ENCODE measurements at places on chromosomes 2 and 18. TPM values are rescaled to one million over a fixed set of nuclear protein-coding genes. Genes with fewer than 3 reads are reported as not detected.
A peak's percentile ranks its signal among the peaks of the same experiment; 100 is the strongest.

GRCh38 chr18:57002627-57003026 is 144.3 kb upstream of the BOD1L2 start:
- no peak overlapping the region for H3K4me3 ChIP-seq
- H3K27ac ChIP-seq: no peak overlapping the region
- no peak for DNase-seq
- no peaks in the 10 kb centered on the region for H3K27me3 ChIP-seq
- no peaks in the 10 kb centered on the region for H3K4me1 ChIP-seq

The GNLY gene
- 4.8 TPM for total RNA-seq

- H3K27ac ChIP-seq: no peak overlapping the region
- no peaks in the 10 kb centered on the region for H3K36me3 ChIP-seq
- no peak for DNase-seq
- no peaks in the 10 kb centered on the region for H3K27me3 ChIP-seq
- H3K4me1 ChIP-seq: no peaks in the 10 kb centered on the region
These were observed 138.6 kb upstream of the NCK2 start for GRCh38 chr2:105606081-105606480.

- no peaks in the 10 kb centered on the region for H3K27me3 ChIP-seq
- no peak overlapping the region for H3K27ac ChIP-seq
- H3K4me3 ChIP-seq: no peak overlapping the region
- no peaks in the 10 kb centered on the region for H3K4me1 ChIP-seq
- no peak for DNase-seq
These were observed 22.9 kb downstream of the COLEC12 start for GRCh38 chr18:477565-477964.

- peaks cover 13% of the 10 kb centered on the region for H3K4me1 ChIP-seq
- H3K4me3 ChIP-seq: no peak overlapping the region
- H3K36me3 ChIP-seq: no peaks in the 10 kb centered on the region
- H3K27me3 ChIP-seq: no peaks in the 10 kb centered on the region
These were observed 5.2 kb downstream of the ASIC4 start for GRCh38 chr2:219519526-219519916.

DNA sequence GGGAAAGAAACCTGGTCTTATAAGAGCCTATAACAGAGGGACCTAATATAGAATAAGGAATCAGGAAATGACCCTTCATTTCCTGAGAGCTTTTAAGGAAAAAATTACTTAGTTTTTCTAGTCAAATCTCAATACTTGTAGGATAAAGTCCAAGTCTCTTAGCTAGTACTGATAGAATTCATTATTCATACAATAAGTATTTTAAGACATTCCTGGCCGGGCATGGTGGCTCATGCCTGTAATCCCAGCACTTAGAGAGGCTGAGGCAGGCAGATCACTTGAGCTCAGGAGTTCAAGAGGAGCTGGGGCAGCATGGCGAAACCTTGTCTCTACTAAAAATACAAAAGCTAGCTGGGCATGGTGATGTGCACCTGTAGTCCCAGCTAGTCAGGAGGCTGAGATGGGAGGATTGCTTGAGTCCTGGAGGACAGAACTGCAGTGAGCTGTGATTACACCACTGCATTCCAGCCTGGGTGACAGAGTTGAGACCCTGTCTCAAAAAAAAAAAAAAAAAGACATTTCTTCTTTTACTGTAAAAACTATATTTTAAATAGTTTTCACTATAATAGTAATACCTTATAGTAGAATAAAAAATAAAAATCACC is 3.2 kb downstream of the RAB3GAP1 start:
- H3K36me3 ChIP-seq: no peaks in the 10 kb centered on the region
- peaks cover 4% of the 10 kb centered on the region for H3K4me1 ChIP-seq
- DNase-seq: no peak
- no peak overlapping the region for H3K27ac ChIP-seq

DNA sequence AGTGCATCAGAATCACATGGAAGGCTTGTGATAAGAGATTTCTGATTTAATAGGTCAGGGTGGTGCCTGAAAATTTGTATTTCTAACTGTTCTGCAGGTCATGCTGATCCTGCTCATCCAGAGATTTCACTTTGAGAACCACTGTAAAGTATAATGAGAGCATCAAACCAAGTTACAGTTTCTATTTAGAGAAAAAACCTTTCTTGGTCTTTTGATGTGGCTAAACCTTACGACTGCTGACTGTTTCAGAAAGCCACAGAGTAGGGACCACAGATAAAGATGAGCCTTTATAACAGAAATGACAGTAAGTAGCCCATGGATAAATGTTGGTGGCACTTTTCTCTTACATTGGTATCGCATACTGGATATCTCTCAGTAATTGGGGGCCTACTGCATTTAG is 109.4 kb upstream of the FANCL start:
- no peak for DNase-seq
- no peak overlapping the region for H3K27ac ChIP-seq
- H3K4me3 ChIP-seq: no peak overlapping the region
- no peaks in the 10 kb centered on the region for H3K36me3 ChIP-seq
- no peaks in the 10 kb centered on the region for H3K27me3 ChIP-seq

GRCh38 chr2:178213991-178214390 is 19.7 kb downstream of the OSBPL6 start:
- H3K4me3 ChIP-seq: no peak overlapping the region
- no peaks in the 10 kb centered on the region for H3K4me1 ChIP-seq
- no peaks in the 10 kb centered on the region for H3K36me3 ChIP-seq
- no peak for DNase-seq
- H3K27ac ChIP-seq: no peak overlapping the region

The KCNE4 gene
- 38.4 TPM for total RNA-seq

- H3K27ac ChIP-seq: no peak overlapping the region
- H3K4me3 ChIP-seq: no peak overlapping the region
- H3K36me3 ChIP-seq: no peaks in the 10 kb centered on the region
- no peaks in the 10 kb centered on the region for H3K4me1 ChIP-seq
- H3K27me3 ChIP-seq: no peaks in the 10 kb centered on the region
These were observed 8.9 kb upstream of the THUMPD2 start for GRCh38 chr2:39787950-39788349.

The POLR1A gene
- total RNA-seq: 11.3 TPM

The PLGLB2 gene
- 0.26 TPM for total RNA-seq

DNA sequence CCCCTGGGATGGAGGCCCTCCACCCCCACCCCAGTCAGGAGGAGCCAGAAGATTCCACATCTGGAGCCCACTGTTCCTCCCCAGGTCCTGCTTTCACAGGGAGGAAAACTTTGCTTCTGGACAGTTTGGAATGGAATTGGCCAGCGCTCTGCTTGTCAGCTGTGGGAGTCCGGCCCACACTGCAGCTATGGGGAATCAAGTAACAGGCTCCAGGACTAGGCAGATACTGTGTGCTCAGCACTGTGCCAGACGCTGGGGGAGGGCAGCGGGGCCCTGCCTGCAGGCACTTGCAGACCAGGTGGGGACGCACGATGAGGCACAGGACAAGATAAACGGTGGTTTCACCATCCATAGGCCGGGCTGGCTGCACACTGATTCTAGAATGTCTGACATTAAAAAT is 114.0 kb downstream of the STPG4 start:
- H3K4me1 ChIP-seq: peaks cover 16% of the 10 kb centered on the region
- no peaks in the 10 kb centered on the region for H3K27me3 ChIP-seq
- no peaks in the 10 kb centered on the region for H3K36me3 ChIP-seq
- no peak for DNase-seq
- no peak overlapping the region for H3K4me3 ChIP-seq

DNA sequence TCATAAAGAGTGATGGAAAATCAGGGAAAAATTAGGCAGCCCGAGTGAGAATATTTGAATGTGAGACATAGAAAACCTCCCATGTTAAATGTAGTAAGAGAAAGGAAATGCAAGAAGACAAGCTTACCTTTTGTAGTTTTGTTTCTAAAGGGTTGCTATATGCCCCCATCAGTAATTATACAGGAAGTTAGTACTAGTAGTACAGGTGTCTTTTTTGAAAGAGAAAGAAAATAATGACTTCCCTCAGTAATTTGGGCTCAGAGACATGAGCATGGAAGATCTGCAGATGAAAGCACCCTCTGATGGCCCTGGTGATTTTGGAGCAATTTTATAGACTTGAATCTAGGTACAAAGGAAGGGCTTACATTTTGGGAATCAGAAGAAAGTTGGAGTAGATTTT is 80.8 kb downstream of the RHBDD1 start:
- no peaks in the 10 kb centered on the region for H3K4me1 ChIP-seq
- no peak overlapping the region for H3K4me3 ChIP-seq
- no peaks in the 10 kb centered on the region for H3K27me3 ChIP-seq
- no peaks in the 10 kb centered on the region for H3K36me3 ChIP-seq
- DNase-seq: no peak
- no peak overlapping the region for H3K27ac ChIP-seq

DNA sequence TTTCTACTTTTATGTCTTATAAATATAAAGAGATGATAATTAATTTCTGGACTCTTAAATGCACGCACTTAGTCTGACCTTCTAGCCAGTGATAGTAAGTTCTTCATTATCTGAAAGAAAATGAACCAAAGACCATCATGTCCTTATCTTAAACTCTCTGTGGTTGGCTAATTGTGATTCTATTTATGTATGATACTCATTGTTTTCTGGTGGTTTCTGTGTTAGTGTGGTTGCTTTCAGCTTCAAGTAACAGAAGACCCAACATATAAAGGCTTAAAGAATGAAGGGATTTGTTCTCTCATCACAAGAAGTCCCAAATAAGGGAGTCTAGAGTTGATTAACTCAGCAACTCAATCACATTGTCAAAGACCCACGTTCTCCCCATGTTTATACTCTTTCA is 225.2 kb upstream of the TANK start:
- no peaks in the 10 kb centered on the region for H3K36me3 ChIP-seq
- no peaks in the 10 kb centered on the region for H3K27me3 ChIP-seq
- H3K4me3 ChIP-seq: no peak overlapping the region
- DNase-seq: no peak

GRCh38 chr2:18399601-18400000 is 160.9 kb downstream of the RDH14 start:
- no peak overlapping the region for H3K27ac ChIP-seq
- H3K36me3 ChIP-seq: no peaks in the 10 kb centered on the region
- no peak for DNase-seq
- no peaks in the 10 kb centered on the region for H3K27me3 ChIP-seq

DNA sequence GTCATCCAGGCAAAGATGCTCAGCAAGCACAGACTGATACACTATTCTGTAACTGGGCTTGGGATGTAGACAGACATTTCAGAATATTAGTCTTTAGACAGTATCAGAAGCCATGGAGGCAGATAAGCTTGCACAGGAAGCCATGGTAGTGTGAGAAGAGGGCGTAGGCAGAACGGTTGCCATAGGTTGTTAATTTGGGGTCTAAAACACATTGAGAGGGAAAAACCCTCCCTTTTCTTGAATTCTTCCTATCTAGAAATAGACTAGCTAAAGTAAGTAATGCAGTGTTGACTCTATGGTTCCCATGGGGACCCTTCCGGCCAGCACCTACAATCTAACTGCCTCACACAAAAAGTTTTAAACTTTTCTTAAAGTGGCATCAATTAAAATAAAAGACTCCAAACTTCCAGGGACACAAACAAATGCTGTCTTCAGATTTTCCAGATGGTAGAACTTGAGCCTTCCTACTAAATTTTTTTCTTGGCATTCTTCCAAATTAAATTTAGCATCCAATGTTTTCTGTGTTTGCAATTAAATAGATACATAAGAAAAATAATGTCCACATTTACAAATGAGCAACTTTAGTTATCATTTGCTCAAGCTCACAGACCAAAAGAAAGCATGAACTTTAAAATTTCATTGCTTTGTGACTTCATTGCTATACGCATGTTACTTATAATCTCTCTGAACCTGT is 1.9 kb downstream of the PRKRA start:
- no peak overlapping the region for H3K4me3 ChIP-seq
- no peak overlapping the region for H3K27ac ChIP-seq
- no peaks in the 10 kb centered on the region for H3K27me3 ChIP-seq
- no peaks in the 10 kb centered on the region for H3K4me1 ChIP-seq

The MC4R gene
- total RNA-seq: not detected

GRCh38 chr18:76972241-76972640 is 149.9 kb downstream of the ZNF236 start:
- H3K4me3 ChIP-seq: no peak overlapping the region
- no peak overlapping the region for H3K27ac ChIP-seq
- H3K4me1 ChIP-seq: no peaks in the 10 kb centered on the region
- H3K36me3 ChIP-seq: no peaks in the 10 kb centered on the region

The PSMA8 gene
- total RNA-seq: not detected

- DNase-seq: no peak
- H3K4me3 ChIP-seq: no peak overlapping the region
- no peaks in the 10 kb centered on the region for H3K36me3 ChIP-seq
- no peaks in the 10 kb centered on the region for H3K27me3 ChIP-seq
These were observed 54.9 kb upstream of the CAPN13 start for GRCh38 chr2:30862054-30862651.

- H3K4me3 ChIP-seq: no peak overlapping the region
- no peaks in the 10 kb centered on the region for H3K36me3 ChIP-seq
- H3K4me1 ChIP-seq: no peaks in the 10 kb centered on the region
- no peak for DNase-seq
- H3K27me3 ChIP-seq: no peaks in the 10 kb centered on the region
- H3K27ac ChIP-seq: no peak overlapping the region
These were observed 87.1 kb downstream of the CDH20 start for GRCh38 chr18:61420218-61420885.

GRCh38 chr2:209791151-209791550 is 19.5 kb downstream of the UNC80 start:
- H3K36me3 ChIP-seq: no peaks in the 10 kb centered on the region
- no peaks in the 10 kb centered on the region for H3K4me1 ChIP-seq
- H3K4me3 ChIP-seq: no peak overlapping the region

The NMUR1 gene
- total RNA-seq: 0.41 TPM

GRCh38 chr18:75400366-75400765 is 27.1 kb downstream of the SMIM21 start:
- H3K4me3 ChIP-seq: no peak overlapping the region
- DNase-seq: no peak
- H3K4me1 ChIP-seq: no peaks in the 10 kb centered on the region

The CCDC74A gene
- not detected for total RNA-seq

The UGT1A8 gene
- not detected for total RNA-seq

- H3K4me1 ChIP-seq: no peaks in the 10 kb centered on the region
- H3K27ac ChIP-seq: no peak overlapping the region
- H3K36me3 ChIP-seq: no peaks in the 10 kb centered on the region
- no peak overlapping the region for H3K4me3 ChIP-seq
- no peak for DNase-seq
These were observed 14.5 kb downstream of the DNAJC27 start for GRCh38 chr2:24957221-24957620.

The GALNT5 gene
- not detected for total RNA-seq

DNA sequence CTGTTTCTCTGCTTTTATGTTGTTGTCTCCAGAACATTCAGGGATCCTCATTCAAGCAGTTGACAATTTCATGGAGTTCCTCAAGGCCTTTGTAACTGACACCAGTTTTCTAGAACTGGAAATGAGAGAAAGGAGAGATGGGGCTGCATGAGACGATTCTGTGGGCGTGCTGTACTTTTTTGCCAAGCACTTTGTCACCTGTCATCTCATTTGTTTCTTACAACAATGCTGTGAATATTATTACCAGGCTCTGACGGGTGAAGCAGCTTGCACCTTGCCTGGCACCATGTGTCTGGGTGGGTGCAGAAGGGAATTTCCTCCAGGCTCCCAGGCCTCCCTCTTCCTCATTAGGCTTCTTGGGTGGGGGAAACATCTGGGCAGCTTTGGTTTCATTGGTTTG is 22.2 kb upstream of the ATOH8 start:
- H3K4me3 ChIP-seq: no peak overlapping the region
- peaks cover 11% of the 10 kb centered on the region for H3K4me1 ChIP-seq
- H3K36me3 ChIP-seq: no peaks in the 10 kb centered on the region
- H3K27me3 ChIP-seq: no peaks in the 10 kb centered on the region
- no peak overlapping the region for H3K27ac ChIP-seq

The TEKT4 gene
- total RNA-seq: 0.55 TPM

- no peaks in the 10 kb centered on the region for H3K4me1 ChIP-seq
- peak; percentile 50 for DNase-seq
- no peaks in the 10 kb centered on the region for H3K27me3 ChIP-seq
- H3K27ac ChIP-seq: peak overlapping the region; percentile 24
These were observed 44.3 kb downstream of the SERTAD2 start for GRCh38 chr2:64609227-64609941.

All from uterus (tissue), 4 donors.